ACHN (cell line): ENCODE measurements at places on chromosomes 4 and X.

DNA sequence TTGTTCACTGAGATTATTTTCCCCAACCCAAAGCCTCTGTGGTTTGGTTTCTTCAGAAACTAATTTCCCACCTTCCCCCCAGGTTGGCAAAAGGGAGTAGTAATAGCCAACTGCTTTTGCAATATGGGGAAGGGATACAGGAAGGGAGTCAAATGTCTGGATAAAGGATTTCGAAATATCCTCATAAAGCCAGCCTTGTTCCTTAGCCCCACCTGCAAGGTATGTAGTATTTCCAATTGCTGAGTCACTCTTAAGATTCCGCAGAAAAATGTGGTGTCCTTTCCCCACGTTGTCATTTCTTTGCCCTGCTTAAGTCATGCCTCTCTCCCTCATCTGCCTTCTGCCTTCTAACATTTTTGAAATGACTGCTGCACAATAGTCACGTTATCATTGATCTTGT, 138.8 kb upstream of the DCAF8L1 start:
- no peak for DNase-seq

GRCh38 chr4:146486565-146486964, 35.2 kb downstream of the SLC10A7 start:
- no peak for DNase-seq

- no peak for DNase-seq
Measured at GRCh38 chr4:18815081-18815778, 793.7 kb upstream of the LCORL start.

DNA sequence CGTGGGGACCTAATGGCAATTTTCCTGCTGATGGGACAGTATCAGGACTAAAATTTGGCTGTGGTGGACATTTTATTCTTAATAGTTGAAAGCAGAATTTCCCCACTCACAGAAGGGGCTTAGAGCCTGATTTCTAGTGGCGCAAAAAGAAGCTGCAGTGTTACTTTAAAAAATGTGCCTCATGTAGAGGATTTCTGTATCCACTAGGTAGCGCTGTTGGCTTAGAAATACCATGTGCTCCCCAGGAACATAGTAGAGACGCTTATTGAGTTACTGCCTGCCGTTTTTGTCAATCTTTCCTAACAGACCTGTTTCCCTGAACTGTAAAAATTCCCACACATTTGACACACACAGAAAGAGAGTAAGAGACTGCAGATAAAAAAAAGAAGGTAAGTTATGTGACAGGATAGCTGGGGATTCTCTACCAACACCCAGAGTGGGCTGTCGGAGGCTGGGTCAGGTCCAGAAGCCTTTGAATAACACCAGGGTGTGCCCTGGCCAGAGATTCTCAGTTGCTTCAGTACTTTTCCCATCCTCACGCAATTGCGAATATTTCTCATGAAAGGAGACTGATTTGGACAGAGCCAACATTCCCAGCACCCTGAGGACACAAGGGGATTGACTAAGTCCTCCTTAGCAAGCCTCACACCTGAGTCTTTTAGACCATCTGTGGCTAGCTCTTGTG, 88.4 kb downstream of the ZXDA start:
- peak; percentile 52 for DNase-seq

- DNase-seq: no peak
Measured at GRCh38 chr4:56128213-56128612, 179.5 kb downstream of the CEP135 start.

- no peak for DNase-seq
Measured at GRCh38 chrX:153578889-153579288, 20.1 kb downstream of the CCNQ start.
